ENCODE measurements at places on chromosomes 11 and 22.

GRCh38 chr22:26994801-26995200 is 337.4 kb downstream of the MIAT start:
- DNase-seq = no peak

GRCh38 chr22:39545386-39546365 is 13.1 kb upstream of the RPS19BP1 start:
- DNase-seq = no peak

DNA sequence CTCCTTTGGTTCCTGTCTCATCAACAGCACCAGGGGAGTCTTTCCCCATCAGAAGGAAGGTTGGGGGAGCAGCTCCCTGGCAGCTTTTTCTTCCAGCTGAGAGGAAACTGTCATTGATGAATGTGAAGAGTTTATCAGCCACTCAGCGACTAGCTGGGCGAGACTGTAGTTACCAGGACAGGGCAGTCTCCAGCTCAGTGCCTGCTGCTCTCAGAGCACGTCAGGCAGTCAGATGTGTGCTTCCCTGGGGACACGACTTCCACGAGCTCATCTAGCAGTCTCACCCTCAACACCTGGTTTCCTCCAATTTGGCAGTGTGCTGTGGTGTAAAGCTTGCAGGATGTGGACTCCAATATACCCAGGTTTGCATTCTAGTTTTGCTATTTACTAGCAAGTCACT is 12.5 kb upstream of the C1QTNF4 start:
- DNase-seq = no peak

DNA sequence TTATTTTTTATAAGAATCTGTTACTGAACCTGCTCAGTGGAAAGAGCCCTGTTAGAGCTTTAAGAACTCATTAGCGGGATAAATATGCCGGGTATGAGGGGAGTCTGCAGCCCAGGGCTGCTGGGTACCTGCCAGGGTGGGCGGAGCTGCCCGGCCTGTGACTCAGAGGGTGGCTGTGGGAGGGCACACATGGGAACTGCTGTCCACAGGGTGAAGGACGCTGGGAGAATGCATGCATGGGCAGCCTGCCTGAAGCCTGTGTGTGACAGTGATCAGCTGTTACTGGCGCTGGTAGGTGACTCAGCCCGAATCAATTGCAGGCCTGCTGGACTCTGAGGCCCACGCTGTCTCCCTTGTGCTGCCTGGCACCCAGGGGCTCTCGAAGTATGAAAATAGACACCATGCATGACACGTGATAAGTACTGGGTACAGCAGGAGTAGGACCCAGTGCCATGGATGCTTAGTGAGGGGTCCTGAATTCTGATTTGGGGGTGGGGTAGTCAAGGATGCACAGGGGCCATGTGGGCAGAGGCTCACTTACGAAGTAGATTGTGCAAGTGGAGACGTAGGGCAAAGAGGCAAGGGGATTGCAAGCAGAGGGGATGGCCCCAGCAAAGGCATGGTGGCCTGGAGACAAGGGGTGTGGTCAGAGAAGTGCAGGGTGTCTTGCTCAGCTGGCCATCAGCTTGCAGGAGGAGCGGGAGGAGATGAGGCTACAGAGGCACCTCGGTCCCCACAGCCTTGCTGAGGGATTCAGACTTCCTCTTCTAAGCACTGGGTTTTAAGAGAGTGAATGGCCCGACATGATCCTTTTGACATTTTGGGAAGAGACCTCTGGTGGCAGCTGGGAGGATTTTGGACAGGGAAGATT is 36.5 kb downstream of the GRIK4 start:
- no peak for DNase-seq

DNA sequence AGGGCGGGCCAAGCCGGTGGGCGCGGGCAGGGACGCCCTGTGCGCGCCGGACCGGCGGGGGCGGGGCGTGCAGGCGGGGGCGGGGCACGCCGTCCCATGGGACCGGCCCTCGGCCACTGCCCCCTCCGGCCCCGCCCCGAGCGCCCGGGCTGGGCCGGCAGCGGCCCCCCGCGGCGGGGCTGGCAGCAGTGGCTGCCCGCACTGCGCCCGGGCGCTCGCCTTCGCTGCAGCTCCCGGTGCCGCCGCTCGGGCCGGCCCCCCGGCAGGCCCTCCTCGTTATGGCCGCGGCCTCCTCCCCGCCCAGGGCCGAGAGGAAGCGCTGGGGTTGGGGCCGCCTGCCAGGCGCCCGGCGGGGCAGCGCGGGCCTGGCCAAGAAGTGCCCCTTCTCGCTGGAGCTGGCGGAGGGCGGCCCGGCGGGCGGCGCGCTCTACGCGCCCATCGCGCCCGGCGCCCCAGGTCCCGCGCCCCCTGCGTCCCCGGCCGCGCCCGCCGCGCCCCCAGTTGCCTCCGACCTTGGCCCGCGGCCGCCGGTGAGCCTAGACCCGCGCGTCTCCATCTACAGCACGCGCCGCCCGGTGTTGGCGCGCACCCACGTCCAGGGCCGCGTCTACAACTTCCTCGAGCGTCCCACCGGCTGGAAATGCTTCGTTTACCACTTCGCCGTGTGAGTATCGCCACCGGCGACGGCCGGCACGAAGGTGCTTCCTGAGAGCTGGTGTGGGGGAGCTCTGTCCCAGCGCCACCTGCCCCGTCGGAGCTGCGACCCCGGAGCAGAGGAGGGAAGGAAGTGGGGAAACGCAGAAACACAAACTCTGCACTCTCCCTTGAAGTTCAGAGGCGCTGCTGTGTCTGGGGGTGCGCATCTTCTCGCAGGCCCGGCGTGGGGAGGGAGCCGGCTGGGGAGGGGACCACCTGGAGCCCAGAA is at the start of gene KCNQ1:
TSS of gene KCNQ1 (plus strand) at position 188 of the 925 bp plus-strand sequence. CDS start at position 279, 91 bp downstream.
- no peak for DNase-seq
